ENCODE measurements at places on chromosomes 3 and 15.
A peak's percentile ranks its signal among the peaks of the same experiment; 100 is the strongest.

- DNase-seq = no peak
Observed at GRCh38 chr15:35530698-35531097, 15.3 kb downstream of the DPH6 start.

DNA sequence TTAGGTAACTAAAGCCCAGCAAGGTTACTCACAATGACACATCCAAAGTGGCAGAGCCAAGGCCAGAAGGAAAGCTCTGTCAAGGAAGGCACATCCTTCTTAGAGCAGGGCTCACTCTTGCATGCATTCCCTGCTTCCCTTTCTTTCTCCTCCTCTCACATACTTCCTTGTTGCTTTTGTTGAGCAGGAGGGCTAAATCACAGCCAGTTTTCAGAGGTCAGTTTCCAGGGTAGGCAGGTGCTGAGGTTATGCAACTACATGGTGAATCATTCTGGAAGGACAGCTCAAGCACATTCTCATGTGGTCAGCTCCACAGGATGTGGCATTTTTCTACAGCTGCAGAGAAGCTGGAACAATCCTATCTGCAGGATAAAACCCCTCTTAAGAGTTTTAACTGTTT is 275.6 kb downstream of the ZNF621 start:
- DNase-seq = no peak

GRCh38 chr3:139529662-139530061 is 9.9 kb downstream of the RBP1 start:
- DNase-seq = no peak

GRCh38 chr3:120298996-120299395 is 14.0 kb upstream of the GPR156 start:
- no peak for DNase-seq

DNA sequence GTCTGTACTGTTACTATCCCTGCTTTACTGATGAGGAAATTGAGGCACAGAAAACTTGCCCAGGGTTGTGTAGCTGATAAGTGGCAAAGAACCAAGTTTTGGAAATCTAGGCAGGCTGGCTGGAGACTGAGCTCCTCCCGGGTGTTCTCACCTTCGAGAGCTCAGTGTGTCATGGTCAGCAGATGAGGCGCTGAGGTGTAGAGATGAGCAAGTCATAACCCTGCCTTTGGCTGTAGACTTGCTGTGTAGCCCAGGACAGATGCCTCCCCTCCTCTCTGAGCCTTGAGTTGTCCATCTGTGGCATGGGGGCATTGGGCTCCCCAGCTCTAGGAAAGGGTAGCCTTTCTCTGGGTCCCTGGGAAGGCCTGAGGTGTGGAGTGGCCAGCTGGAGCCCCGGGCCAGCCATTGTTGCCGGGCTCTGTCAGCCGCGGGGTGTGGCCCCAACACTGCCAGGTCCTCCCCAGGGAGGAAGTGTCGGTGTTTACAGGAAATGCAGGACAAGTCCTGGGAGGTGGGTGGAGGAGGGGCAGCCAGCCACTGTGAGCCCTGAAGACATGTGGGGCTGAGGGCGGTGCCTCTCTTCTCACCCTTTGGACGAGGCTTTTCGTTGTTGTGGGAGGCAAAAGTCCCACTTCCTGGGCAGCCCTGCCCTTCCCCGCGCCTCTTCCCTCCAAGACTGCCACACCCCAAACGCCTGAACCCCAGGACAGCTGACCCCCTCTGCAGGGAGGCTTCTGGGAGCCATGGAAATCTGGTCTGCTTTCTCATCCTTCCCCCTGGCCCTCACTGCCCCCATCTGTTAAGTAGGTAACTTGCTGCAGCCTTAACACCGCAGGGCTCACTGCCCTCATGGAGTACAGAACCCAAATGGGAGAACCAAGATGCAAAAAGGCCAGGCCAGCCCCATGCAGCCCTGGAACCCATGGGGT is 29.1 kb downstream of the FGD5 start:
- no peak for DNase-seq

DNA sequence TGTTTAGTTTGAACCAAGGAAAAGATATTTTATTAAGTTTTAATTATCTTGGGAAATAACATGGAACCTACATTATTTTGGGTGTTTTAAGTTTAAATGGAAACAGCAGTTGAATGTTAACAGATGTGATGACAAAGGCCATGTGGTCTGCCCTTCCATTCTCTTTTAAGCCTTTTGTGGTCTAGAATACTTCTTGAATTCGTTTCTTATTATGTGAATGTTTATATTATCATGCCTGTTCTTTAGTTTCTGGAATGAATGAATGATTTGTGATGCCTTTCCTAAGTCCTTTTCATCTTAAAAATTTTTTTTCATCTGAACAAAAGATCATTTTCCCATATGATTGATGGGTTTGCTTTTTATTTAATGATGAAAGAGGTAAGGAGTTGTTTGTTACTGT is 44.6 kb downstream of the SNRK start:
- DNase-seq = no peak

GRCh38 chr3:150960708-150961684 is 11.5 kb downstream of the CLRN1 start:
- DNase-seq = no peak

DNA sequence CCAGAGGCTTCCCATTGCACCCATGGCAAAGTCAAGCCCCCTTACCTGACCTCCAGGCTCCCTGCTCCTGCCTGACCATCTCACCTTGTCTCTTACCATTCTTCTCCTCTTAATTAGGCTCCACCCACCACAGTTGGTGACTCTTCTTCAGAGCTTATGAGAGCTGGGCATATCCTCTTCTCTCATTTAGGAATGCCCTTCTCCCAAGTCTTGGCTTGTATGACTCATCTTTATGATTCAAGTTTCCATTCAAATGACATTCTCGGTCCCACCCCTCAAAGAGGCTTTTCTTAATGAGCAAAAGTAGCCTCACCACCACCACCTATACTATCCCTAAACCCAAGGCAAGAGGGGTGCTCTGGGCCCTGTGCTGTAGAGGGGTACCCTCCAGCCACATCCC is 55.3 kb upstream of the NUDT16 start:
- no peak for DNase-seq

DNA sequence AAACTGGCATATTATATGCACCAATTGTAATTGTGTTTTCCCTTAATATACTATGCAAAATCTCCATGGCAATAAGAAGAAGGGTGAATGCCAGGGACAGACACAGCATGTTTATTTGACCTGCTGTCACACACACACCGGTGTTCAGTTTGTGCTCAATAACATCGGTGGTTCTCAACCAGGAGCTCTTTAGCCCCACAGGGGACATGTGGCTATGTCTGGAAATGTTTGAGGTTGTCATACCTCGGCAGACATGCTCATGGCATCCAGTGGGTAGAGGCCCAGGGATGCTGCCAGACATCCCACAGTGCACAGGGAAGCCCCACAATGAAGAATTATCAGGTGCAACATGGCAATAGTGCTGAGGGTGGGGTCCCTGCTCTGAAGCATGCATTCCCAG is 38.2 kb downstream of the GLB1 start:
- no peak for DNase-seq

DNA sequence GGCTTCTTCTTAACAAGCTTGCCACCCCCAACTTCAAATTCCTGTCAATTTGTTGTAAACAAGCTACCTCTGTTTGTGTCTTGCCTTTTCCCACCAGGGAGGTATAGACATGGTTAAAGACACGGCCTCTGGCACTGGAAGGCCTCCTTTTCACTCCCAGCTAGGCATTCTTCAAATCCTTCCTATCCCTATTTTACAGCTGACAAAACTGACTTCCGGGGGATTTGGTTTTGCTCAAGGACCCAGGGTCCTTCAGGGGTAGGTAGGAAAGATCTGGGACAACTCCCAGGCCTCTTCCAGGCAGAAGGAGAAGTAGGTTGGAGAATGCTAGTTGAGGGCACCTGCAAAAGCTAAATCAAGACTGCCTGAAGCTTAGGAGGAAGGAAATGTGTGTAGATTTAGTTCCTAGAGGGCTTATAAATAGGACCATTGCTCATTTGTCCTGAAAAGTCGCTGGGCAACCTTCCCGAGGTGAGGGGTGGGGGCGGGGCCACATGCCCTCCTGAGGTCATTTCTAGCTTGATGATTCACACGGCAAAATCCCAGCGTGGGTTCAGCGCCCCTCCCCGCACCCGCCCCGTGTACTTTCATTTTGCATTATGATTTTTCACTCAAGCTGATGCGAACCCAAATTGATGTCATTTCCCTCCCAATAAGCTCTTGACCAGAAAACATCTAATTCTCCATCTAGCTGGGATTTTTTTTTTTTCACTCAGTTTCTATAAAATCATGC is 365.5 kb downstream of the SHQ1 start:
- peak; percentile 65 for DNase-seq

GRCh38 chr3:38534180-38534579 is 38.0 kb downstream of the EXOG start:
- DNase-seq = no peak

DNA sequence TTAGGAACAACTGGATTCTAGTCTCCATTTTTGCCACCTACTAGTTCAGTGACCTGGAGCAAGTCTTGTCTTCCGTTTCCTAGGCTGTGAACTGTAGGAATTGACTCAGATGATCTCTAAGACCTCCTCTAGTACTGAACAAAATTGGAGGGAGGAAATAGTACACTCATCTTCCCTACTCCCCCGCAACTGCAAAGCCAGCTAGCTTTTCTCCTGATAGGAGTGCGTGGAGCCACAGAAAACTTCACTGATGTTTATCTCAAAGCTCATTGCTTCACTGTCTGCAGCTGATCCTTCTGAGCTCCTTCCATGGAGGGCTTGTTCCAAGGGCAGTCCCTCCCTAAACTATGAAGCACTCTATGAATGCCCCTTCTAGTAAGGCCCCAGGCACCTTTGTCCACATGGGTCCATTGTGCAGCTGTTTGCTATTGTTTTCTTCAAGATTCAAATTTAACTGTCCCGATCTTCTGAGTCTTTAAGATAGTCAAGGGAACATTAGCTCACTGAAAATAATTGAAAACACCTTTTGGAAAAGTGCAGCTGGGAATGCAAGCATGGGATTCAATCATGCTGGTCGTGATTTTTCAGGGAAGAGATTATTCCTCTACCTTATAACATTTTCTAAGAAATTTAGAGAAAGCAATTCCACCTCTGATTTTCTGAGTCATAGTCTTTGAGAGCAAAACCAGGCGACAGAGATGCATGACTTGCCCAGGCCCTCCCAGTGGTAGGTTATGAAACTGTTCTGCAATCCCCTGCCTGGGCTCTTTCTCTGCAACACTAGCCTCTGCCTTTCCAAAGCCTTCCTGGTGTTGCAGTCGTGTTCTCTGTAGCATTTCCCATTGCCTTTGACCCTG is 24.3 kb downstream of the FILIP1L start:
- no peak for DNase-seq

DNA sequence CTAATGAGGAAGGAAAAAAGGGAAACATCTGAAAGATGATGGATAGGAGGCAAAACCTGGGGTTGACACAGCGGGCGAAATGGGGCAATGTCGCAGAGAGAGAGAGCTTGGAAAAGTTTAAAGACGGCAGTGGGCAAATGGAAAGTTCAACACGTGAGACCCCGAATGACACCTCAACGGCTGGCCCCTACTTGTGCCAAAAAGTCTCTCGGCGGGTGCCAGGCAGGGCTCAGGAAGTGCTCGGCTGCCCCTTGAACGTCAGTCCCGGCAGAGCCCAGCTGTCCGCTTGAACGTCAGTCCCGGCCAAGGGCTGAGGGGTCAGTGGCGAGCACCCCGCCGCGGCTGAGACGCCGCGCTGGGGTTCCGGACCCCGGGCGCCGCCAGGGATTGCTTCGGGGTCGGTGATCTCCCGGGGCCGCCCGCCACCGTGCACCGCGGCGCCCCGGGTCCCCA is 658 bp downstream of the EOGT start:
- DNase-seq = no peak

- no peak for DNase-seq
Observed at GRCh38 chr15:63013052-63013808, 29.3 kb upstream of the TPM1 start.

- no peak for DNase-seq
Observed at GRCh38 chr3:196323691-196324090, 5.7 kb upstream of the DYNLT2B start.

DNA sequence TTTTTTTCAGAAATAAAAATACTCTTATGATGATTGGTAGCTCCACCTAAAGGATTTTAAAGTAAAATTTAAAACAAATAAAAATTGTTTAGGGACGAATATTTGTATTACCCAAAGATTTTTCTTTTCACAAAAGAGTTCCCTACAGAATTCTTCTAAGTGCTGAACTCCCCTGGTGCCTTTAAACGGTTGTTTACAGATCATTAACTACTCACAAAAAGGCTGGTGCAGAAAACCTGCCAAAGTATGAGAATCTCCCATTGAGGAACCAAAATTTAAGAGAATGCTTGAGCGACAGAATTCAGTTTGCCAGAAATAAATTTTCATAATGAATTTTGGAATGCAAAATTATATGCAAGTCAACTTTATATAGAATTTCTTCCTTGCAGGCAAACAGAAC is 497.8 kb upstream of the NR2F2 start:
- no peak for DNase-seq

DNA sequence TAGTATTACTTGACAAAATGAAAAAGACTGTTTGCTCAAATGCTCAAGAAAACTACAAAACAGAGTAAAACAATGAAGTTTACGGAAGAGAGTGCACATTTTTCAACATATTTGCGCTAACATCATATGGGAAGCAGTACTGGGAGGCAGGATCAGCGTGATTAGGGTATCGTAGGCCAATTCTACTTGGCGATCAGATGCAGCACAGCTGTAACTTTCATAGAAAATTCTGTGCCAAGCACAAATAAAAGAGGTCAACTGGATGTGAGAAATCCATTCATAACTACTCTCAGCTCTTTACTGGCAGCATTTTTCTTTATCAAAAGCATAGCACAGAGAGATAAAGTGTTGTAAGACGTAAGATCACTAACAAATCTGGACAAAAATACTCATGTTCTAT is 1196.3 kb upstream of the GBE1 start:
- DNase-seq = no peak

GRCh38 chr3:195183071-195183776 is 87.7 kb downstream of the XXYLT1 start:
- no peak for DNase-seq

DNA sequence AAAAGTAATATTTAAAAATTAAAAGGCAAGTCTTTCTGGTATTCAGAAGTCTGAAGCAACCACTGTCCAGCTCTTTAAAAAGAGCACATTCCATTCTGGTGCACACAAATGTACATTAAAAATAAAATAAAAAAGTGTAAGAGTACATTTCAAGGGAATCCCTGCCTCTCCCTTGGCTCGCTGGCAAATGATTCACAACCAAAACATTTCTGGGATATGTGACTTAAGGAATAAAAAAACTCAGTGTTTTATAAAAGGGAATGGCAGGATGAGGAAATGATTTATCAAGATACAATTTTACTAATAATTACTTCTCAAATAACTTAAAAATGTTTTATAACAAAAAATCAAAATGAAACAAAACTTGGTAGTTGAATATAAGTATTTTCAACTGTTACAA is 23.8 kb upstream of the ANXA2 start:
- DNase-seq = no peak

- no peak for DNase-seq
Observed at GRCh38 chr15:93180656-93181055, 91.6 kb upstream of the RGMA start.

GRCh38 chr3:13113346-13114330 is 40.4 kb upstream of the IQSEC1 start:
- DNase-seq = no peak

DNA sequence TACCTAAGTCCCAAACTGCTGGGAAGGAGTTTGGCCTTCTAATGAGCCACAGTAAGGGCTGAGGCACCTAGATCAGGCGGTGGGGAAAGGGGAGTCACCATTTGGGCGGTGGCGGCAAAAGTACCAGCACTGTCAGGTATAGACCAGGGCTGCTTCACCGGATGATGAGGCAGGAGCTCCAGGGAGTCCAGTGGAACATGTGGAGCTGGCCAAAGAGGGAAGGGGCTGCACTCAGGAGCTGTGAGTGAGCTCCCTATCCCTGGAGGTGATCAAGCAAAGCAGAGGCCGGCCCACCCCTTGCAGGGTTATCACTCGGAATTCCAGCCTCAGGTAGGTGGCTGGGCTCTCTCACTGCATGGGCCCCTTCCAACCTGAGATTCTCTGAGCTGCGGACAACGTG is 108.4 kb downstream of the SEC22A start:
- DNase-seq = no peak

Data from stimulated activated CD8-positive, alpha-beta memory T cell treated with anti-CD3 and anti-CD28 coated beads, Interleukin-7, amount 100 ng/mL, for 4 hours (primary cell).